Femur (tissue), 1 donor: ENCODE measurements at places on chromosomes 7 and 10.

- DNase-seq: no peak
Measured at GRCh38 chr10:73647875-73648651, 6.8 kb upstream of the MYOZ1 start.

DNA sequence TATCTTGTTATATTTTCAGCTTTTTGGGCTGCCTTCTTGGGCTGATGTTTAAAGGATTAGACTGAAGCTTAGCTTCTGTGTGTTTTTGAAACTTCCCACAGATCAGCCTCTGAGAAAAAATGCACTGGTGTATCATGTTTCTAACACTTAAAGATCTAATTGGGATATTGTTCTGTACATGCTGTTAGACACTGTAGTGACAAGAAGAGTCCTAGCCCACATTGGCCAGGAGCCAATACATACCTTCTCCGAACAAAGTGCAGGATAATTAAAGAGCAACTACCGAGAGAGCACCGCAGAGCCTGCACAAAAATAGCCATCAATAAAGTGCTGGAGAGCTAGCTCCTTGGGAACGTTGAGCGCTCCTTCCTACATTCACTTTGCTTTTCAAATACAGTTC lies 289.4 kb upstream of the SP8 start:
- no peak for DNase-seq

DNA sequence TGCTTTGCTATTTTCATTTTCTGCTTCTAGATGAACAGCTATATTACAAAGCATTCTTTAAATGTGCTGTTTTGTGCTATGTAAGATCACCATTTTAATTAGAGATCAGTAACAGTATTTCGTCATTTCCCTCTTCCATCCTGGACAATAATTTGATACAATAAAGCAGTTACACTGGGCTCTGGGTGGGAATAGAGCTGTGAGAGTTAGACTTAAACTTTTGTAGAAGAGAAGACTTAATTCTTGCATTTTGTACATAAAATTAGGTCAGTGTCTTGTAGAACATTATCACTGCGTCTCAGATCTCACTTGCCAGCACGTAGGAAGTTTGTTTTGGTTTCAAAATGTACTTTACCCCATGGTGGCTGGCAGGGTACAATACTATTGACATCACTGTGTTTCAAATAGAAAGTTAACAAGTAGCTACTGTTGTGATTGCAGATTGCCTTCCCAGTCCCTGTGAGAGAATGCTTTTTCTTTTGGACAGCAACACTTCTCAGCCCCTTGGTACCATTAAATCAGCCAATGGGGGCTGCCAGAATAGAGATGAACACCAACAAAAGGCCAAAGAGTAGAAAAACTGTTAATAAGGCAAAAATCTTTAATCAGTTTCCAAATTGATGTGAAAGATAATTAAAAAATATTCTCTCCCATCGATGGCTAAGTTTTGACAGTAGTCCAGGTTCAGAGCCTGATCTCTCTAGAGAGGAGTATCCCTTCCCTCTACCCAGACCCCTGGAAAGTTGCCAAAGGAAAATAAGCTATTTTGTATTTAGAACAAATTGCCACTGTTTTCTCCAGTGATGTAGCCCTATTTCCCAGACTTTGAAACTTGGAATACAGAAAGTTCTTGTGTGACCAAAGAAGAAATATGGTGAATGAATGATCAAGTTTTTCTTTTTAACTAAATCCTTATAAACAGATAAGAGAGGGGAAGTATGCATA lies 35.1 kb downstream of the SMNDC1 start:
- no peak for DNase-seq

- peak; percentile 36 for DNase-seq
Measured at GRCh38 chr7:64541438-64542359, 21.2 kb downstream of the ZNF680 start.

GRCh38 chr7:32218154-32218467 lies 147.9 kb upstream of the PDE1C start:
- no peak for DNase-seq

- peak; percentile 32 for DNase-seq
Measured at GRCh38 chr7:151822541-151823181, 54.3 kb downstream of the PRKAG2 start.

GRCh38 chr10:84763965-84764364 lies 435.6 kb downstream of the CCSER2 start:
- no peak for DNase-seq

DNA sequence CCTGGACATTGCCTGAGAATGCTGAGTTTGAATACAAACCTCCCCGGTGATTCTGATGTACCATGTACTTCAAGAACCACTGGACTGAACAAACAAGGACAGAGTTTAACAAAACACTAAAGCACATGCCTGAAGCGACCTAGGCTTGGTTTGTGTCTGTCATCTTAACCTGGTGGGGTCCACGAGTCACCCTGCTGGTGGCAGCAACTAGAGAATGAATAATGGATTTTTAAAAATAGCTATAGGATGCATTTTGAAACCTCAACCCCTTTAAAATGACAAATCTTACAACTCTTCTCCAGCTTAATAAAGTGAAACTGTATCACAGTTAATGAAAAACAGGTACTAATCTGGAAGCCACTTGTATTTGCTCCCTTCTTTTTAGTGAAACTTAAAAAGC lies 25.2 kb downstream of the CDHR3 start:
- DNase-seq: no peak

DNA sequence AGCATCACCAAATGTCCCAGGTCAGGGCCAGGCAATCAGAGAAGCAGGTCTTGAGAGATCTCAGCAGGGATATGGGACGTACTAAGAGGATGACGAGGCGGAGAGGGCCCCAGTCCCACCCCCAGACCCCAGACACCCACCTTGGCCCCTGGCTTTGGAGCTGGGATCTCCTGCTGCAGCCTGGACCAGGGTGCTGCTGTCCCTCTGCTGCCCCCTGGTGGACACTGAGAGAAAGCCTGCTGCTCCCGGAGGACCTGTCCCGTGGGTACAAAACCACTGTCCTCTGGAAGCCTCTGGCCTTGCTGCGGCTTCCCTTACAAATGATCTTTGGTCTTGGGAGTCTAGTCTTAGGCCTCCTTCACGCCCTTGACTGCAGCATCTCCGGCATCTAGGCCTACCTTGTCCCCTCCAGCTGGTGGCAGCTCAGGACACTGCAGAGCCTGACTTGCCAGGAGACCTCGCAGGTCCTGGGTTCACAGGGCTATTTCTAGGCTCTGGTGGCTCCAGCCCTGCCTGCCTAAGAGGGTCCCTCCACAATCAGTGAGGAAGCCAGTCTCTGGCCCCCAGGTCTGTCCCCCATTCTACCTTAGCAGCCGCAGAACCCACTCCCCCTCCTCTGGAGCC lies 97.1 kb downstream of the RGS10 start:
- peak; percentile 91 for DNase-seq

DNA sequence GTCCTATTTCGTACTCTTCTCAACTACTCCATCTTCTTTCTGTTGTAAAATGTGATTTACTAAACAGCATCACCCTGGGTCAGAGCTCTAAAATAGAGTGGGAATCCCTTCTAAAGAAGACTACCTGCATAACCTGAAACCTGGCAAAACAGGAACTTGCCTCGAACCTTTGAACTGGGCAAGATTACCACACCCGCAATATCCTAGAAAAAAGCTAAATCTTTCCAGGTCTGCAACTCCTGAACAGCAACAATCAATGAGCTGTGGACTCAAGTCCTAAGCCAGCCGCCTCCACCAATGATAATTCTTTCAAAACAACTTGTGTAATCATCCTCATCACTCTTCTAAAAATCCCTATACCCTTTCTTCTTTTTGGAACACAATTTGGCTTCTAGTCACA lies 824.2 kb upstream of the COBL start:
- DNase-seq: no peak

- DNase-seq: no peak
Measured at GRCh38 chr10:128626397-128627000, 500.3 kb upstream of the MKI67 start.

DNA sequence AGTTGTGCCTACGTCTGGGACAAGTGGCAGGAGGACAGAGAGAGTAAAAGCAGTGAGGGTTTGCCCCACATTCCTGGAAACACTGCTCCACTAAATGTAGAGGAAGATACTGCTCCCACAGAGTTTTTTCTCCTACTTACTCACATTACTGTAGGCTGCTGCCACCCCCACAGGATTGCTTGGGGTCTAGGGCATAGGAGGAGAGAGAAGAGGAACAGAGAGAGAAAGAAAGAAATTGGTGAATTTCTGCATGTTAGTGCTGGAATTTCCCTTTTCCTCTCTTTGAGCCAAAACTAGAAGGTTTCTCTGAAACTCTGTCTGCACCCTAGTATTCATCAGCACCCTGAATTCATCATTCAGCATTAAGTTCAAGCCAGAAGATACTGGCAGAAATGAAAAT lies 397.9 kb downstream of the INHBA start:
- DNase-seq: no peak

GRCh38 chr7:16562456-16563220 lies 36.0 kb downstream of the LRRC72 start:
- DNase-seq: no peak

GRCh38 chr7:17934612-17935240 lies 5.6 kb downstream of the SNX13 start:
- no peak for DNase-seq

DNA sequence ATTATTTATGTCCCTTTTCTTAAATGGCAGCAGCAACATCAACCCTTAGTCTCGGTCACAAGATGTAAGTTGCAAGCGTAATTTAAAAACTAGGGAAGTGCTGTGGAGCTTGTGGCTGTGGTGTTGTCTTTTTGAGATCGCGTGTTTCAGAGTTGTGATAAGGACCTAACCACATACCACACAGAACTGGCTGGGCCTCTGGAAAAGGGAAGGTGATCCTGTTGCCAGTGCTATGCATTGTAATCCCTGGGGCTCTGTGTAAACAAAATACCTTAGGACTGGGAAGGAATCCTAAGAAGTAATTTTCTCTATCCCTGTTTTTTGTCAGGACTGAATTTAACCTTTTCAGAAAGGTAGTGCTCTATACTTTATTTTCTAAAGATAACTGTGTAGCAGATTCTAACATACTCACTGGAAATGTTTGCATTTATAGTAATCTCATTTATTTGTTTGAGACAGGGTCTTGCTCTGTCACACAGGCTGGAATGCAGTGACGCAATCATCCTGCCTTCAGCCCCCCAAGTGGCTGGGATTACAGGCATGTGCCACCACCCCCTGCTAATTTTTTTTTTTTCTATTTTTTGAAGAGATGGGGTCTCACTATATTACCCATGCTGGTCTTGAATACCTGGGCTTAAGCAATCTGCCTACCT lies 60.4 kb downstream of the INPP5F start:
- DNase-seq: peak; percentile 24

GRCh38 chr7:120732256-120732655 lies 125.7 kb downstream of the TSPAN12 start:
- no peak for DNase-seq

DNA sequence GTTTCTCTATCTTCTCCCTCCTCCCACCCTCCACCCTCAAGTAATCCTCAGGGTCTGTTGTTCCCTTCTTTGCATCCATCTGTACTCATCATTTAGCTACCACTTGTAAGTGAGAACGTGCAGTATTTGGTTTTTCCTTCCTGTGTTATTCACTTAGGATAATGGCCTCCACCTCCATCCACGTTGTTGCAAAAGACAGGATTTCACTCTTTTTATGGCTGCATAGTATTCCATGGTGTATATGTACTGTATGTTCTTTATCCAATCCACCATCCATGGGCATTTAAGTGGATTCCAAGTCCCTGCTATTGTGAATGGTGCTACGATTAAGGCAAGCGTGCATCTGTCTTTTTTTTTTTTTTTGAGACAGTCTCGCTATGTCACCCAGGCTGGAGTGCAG lies 72.4 kb downstream of the PROSER2 start:
- DNase-seq: no peak

DNA sequence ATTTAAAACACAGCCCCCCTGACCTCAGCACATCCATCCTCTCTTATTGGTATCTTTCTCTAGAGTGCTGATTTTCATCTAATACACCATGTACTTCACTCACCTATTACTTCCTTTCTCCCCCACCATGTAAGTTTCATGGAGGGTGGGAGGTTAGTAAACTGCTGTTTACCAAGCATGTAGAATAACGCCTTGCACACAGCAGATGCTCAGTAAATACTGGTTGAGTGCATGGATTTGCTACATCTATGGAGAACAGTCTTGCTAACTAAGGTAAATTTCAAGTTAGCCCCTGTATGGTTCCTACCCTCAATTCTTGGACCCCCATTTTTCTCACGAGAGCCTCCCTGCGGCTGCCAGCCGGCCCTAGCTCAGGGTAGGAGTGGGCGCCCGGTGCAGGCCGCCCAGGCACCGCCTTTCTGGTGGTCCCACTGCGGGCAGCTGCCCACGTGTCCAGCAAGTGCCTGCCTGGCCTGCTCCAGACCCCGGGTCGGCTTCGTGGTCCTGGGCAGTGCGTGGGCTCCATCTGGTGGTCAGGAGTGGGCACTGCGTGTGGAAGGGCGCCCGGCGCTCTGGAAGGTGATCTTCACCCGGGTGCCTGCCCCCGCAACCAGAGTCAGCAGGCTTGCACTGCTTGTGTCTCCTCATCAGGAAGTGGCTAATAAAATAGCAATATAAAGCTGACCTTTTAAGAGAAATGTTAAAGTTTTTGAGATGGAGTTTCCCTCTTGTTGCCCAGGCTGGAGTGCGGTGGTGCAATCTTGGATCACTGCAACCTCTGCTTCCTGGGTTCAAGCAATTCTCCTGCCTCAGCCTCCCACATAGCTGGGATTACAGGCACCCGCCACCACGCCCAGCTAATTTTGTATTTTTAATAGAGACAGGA lies 63.4 kb upstream of the DNAJB6 start:
- peak; percentile 74 for DNase-seq

- DNase-seq: peak; percentile 82
Measured at GRCh38 chr10:102422545-102423129, 2.0 kb downstream of the FBXL15 start.

DNA sequence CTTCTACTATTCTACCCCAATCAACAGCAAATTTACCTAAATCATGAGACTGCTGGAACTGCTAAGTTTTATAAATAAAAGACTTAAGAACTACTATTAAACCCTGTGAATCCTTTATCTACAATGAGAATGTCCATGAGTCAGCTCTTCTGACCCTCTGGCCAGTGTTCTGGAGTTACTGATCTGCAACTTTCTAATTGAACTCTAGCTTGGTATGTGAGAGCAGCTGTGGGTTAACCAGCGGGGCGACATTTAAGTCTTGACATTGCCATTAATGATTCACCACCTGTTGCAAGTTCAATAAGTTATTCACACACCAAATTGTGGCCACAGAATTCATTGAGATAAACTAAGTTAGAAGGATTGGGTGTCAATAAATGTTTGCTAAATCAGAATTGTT lies 359.8 kb downstream of the PCDH15 start:
- no peak for DNase-seq

- DNase-seq: no peak
Measured at GRCh38 chr7:309586-310228, 19.7 kb downstream of the FOXL3 start.
